ENCODE measurements at places on chromosomes 12 and 14.

DNA sequence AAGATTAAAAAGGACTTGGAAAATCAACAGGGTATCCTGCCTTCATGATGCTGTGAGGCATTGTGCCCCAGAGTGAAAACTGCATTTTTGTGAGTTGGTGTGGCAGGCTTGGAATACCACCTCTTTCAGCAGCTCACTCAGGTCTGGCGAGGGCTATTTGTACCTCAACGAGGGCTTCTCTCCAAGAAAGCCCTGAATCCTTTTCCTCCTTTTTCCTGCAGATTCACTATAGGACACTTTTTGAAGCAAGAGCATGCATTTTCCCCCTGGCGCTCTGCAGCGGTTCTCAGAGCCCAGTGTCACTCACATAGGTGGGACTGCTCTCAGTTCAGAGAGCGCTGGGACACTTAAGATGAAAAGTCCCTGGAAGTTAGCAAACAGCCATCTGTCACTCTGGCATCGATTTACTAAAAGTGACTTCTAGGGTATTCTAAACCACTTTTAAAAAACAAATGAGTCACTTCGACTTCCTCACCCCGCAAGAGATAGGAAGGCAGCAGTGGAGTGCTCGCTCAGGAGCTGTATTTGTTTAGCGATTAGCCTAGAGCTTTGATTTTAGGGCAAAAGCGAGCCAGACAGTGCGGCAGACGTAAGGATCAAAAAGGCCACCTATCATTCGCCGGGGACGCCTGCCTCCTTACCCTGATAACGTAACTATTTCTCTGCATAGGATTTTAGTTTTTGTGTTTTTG, 782 bp upstream of the LGR5 start:
- no peak for DNase-seq

- no peak for DNase-seq
These were observed 34.3 kb upstream of the LRP6 start for GRCh38 chr12:12301122-12301521.

- DNase-seq: no peak
These were observed 60.0 kb upstream of the PNMA1 start for GRCh38 chr14:73774241-73774570.

DNA sequence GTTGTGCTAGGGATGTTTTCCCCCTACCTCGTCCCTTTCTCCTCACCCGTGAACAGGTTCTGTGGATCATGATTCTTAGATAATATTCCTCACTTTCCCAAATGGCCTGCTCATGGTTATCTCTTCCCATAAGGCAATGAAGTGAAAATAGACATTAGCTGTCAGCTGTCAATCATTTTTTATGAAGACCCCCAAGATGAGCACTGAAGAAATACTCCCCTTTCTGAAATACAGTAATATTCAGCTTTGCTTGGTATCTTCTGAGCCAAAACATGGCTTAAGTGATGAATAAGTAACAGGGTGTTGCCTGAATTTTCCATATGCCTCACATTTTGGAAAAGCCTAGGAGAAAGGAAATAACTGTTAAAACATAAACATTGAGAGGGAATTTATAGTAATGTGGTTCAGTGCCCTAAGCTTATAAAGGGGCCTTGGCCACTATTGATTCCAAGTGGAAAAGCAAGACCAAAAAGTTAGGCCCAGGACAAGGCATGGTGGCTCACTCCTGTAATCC, 70.7 kb upstream of the NAP1L1 start:
- DNase-seq: no peak

GRCh38 chr12:117439531-117440001, 78.1 kb upstream of the NOS1 start:
- DNase-seq: no peak

DNA sequence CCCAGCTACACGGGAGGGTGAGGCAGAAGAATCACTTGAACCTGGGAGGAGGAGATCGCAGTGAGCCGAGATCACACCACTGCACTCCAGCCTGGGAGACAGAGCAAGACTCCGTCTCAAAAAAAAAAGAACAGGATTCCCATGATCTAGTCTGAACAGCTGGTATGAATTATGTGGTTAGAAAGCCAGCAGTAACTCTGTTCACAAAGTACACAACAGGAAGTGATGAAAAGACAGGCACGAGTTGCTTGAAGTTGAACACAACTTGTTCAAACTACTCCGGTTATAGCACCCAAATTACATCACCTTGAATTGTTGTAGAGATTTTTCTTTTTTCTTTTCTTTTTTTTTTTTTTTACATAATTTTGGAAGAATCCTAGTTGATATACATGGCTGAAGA, 238.8 kb upstream of the RGS6 start:
- peak; percentile 14 for DNase-seq

- no peak for DNase-seq
These were observed 26.4 kb upstream of the PRMT8 start for GRCh38 chr12:3464561-3464960.

DNA sequence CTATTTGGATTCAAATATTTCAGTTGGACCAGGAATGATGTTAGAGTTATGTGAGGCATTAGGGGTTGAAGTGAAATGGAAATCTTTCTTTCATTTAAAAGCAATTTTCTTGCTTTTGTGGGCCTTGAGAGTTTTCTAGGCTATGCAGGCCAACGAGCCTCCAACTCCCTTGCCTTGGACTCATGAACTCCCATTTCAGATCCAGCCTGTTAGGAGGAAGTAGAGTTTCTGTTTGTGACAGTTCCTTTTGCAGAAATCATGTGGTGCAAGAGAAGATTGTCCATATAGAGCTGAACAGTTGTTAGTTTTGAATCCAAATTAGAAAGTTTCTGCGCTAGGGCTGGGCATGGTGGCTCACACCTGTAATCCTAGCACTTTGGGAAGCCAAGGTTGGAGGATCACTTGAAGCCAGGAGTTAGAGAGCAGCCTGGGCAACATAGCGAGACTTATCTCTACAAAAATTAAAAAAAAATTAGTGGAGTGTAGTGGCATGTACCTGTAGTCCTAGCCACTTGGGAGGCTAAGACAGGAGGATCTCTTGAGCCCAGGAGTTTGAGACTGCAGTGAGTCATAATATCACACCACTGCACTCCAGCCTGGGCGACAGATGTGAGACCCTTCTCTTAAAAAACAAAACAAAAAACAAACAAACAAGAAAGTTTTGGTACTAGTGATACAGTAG, 47.3 kb upstream of the MED13L start:
- no peak for DNase-seq

- no peak for DNase-seq
These were observed 98.1 kb upstream of the NCOR2 start for GRCh38 chr12:124665511-124665910.

DNA sequence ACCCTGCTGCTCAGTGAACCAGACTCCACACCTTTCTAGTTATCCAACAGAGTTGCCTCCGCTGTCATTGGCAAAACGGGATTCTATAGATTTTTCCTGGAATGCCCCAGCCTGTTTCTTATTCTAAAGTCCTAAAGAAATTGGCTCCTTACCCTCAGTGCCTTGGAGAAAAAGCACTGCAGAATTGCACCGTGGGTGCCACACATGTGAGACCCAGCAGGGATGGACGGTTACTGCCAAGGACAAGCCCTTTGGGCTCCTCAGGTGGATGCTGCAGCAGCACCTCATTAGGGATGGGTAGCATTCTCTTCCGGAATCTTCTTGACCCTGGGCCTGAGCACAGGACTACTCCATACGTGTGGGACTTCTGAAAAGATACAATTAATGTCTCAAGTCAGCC, 121.5 kb downstream of the GCH1 start:
- no peak for DNase-seq

DNA sequence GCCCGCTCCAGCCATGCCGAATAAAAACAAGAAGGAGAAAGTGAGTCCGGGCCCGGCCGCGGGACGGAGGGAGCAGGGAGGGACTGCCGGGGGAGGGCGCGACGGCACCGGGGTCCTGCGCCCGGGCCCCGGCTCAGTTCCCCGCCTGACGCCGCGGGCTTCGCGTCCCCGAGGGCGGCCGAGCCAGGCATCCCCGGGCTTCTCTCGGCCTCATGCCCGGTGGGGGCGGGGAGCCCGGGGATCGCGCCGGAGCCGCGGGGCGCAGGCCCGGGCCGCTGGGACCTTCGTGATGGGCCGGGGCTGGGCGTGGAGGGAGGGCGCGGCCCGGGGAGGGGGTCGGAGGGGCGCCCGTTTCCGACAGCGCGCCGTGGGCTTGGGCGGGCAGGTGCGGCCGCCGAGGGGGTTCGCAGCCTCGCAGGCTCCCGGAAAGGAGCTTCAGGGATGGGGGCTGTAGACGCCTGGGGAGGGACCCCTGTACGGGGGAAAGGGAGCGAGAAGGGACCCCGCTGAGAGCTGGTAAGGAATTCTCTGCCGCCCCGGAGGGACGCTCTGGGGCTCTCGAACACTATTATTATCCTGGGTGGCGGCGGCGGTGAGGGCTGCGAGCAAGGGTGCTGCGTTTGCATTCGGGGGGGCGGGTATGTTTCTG, 496 bp downstream of the PPP2R5C start:
- peak; percentile 35 for DNase-seq

- DNase-seq: no peak
These were observed 54.6 kb downstream of the NUAK1 start for GRCh38 chr12:106084014-106084671.

DNA sequence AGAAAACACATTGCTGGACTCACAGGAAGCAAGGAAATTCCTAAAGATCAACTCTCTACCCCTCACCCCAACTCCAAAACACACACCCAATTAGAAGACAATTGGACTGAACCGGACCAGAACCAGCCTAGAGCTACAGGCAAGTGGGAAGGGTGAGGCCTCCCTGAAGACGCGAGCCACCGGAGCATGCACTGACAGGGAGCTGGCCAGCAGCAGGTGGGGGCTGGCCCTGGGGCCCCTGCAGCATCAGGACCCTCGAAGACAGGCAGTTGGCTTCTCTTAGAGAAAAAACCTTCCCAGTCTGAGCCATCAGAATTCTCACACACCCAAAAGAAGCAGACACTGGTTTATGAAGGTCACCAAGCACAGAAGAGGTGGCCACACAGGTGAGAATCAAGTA, 209.5 kb upstream of the DIO3 start:
- DNase-seq: no peak

DNA sequence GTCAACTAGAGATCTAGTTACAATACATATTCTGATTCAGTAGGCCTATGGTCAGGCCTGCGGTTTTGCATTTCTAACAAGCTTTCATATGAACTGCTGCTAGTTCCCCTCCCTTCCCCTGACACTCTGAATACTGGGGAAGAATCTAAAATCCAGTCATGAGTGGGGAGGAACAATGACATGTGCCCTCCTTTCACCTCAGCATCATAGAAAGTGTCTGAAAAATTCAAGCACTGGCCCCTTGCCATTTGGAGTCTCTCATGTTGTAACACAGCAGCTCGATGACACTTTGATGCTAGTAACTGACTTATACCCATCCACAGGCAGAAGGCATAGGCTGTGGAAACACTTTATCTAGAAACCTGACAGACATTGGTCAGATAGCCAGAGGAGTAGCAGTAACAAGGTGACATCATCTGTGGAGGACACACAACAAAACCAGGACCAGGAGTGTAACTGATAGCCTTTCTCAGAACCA, 161.9 kb upstream of the RASSF8 start:
- DNase-seq: no peak

GRCh38 chr12:91482231-91482630, 299.6 kb upstream of the DCN start:
- DNase-seq: no peak

GRCh38 chr12:2097617-2098016, 44.8 kb downstream of the CACNA1C start:
- no peak for DNase-seq
